Mesenchymal stem cell (in vitro differentiated cells and primary cell): ENCODE measurements at places on chromosomes 7 and 10.

DNA sequence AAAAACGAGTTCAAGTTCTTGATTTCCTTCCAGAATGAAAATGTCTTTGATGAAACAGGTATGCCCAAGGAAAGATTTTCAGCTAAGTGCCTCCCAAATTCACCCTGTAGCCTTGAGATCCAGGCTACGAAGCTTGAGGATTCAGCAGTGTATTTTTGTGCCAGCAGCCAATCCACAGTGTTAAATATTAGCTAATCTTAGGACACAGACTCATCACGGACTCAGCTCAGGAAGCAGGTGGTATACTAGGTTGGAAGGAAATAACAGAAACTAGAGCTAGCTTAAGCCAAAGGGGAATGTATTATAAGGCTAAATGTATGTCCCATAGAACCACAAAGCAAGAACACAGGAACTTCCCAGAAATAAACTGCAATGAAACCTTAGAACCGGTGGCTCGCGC, 151.0 kb upstream of the PRSS1 start:
- DNase-seq, result no peak

- DNase-seq, result no peak
Observed at GRCh38 chr10:124079864-124080263, 13.5 kb downstream of the CHST15 start.

- peak; percentile 6 for DNase-seq
Observed at GRCh38 chr7:142338633-142339501, 81.0 kb upstream of the PRSS58 start.

- DNase-seq, result no peak
Observed at GRCh38 chr7:137994216-137994615, 7.7 kb downstream of the CREB3L2 start.

- DNase-seq, result no peak
Observed at GRCh38 chr7:55588379-55588699, 16.0 kb upstream of the VOPP1 start.

DNA sequence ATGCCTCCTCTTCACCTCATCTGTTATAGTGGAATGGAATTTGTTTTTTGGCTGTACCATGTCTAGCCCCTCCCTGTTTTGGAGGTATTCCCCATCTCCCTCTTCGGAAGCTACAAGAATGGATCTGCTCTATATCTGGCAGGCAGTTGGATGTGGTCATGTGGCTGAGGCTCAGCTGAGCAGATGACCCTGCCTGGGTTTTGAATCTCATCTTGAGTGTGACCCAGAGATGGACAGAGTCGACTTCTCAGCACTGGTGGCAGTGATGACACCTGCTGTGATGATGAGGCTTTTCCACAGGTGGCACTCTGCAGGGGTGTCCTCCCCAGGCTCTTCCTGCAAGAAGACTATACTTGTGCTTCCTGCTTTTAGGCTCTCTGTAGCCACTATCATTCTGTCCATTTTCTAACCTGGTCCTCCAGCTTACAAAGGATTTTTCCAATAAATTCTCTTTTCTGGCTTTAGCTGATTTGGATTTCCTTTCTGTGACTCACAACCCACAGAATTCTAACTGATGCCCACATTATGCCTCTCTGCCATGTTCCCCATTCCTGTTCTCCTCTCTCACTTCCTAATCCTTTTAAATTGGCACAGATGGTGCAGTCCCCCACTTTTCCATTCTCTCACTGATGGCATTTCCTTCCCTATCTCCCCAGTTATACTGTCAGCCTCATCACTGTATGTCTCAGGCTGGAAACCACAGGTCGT, 7.5 kb upstream of the ARHGAP22 start:
- no peak for DNase-seq

DNA sequence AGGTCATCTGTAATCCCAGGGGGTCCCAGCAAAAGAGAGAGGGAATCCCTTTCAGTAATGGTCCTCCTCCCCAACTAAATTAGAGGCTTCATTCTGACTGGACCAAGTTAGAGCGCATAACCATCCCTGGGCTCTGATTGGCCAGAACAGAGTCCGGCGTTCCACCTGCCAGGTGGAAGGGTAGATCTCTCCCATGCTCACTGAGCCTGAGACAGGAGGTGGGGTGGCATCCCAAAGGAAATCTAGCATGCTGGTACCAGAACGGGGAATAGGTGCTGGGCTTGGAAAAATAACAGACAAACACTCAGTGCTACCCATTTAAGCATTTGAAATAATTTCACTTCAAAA, 21.0 kb upstream of the TSPAN33 start:
- DNase-seq, result no peak

- no peak for DNase-seq
Observed at GRCh38 chr10:101959346-101959916, 96.5 kb downstream of the ARMH3 start.

DNA sequence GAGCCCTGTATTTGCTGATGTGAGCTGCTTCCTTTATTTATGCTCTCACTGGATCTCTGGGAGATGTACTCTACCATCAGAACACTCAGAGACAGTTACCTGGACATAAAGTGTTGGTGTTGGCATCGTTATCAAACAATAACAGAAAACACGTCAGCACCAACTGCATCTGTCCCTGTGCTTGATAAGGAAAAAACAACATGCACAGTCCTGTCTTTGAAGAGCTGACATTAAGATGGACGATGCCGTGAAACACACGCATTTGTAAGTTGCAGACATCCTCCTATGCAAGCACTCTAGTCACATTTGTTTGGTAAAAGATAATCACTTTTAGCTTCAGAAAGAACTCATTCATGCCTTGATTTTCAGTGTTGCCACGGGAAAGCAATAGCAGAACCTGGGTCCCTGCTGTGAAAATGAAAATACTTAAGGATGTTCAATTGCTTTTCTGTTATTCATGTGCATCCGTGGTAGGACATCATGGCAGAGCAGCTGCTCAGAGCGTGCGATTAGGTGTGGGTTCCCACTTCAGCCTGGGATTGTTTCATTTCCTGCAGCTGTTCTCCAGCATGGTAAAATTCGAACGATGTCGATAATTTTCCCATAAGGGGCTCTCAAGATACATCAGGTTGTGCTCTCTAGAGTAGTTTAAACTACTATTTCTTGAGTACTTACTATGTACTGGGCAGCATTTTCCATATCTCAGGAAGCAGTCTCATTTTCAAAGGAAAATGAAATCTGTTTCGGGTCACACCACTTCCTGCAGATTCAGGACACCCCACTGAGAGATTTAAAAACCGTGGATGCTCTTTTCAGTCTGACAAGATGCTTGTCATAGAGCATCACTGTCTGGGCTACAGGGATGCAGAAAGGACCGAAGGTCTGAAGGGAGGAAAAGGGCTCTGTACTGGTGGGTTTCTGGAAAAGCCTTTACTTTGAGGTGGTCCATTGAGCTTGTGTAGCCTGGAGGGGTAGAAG, 248.7 kb downstream of the CAMK1D start:
- no peak for DNase-seq

DNA sequence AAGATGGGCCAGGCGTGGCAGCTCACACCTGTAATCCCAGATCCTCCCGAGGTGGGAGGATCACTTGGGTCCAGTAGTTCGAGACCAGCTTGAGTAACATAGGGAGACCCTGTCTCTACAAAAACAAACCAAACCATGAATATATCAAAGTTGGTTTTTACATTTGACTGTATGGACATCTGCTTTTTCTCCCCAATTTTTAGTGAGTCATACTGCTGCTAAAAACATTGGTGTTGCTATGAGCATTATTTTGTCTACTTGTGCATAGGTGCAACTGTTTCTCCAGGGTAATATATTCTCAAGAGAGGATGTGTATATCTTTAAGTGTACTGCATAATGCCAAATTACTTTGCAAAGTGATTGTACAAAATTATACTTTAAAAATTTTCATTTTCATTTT, 769 bp upstream of the TMEM248 start:
- peak; percentile 14 for DNase-seq

GRCh38 chr7:5528071-5528814, 104.6 kb upstream of the TNRC18 start:
- DNase-seq, result peak; percentile 39

DNA sequence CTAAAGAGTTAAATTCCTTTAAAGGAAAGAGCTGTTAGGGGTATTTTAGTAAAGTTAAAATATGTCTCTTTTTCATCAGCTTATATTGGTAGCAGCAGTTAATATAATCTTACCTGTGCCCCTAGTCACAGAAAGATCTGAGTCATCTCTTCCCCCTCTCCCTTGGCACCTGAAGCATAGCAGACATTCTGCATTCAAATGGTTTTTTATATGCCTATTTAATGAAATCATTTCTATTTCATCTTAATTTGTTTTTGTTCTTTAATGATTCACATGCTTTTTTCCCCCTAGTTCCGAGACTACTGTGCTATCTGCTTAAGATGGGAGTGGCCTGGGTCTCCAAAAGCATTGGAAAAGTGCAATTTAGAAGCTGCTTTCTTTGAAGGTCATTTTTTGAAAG, 33.3 kb downstream of the FHIP2A start:
- no peak for DNase-seq

DNA sequence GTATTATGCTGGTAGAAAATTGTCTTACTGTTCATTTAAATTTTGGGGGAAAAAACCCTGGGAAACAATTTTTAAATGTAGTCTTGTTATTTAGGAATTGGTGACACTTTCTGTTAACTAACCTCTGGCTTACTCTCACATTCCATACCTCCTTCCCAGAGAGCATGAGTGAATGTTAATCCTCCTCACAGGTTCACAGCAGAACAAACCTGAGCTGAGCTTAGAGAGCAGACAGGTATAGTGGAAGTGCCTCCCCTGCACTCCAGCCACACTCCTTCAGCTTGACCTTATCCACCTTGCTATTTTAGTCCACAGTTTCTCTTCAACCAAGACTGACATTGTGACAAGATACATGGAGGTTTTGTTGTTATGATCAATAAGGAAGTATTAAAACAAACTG, 235.9 kb downstream of the FOXP2 start:
- DNase-seq, result no peak

GRCh38 chr10:108956149-108956548, 967.2 kb downstream of the XPNPEP1 start:
- no peak for DNase-seq

DNA sequence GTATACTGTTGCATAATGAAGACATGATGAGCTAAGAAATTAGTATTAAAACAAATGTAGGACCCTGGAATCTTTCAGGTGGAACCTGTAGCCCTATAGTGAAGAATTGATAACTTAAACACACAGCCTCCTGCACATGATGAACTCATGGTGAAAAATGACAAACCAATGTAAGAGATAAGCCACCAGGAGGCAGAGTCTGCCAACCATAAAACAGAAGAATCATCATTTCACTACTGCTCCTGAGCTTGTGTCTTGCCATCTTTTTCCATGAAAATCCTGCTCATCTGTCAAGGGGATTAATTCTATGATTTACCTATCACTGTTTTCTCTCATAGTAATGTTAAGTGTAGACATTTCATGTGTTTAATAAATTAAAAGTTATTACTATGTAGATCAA, 363.9 kb downstream of the MALRD1 start:
- DNase-seq, result peak; percentile 64

GRCh38 chr10:118569882-118570252, 25.6 kb downstream of the PRLHR start:
- no peak for DNase-seq

- no peak for DNase-seq
Observed at GRCh38 chr7:90661290-90662151, 65.4 kb downstream of the CDK14 start.

DNA sequence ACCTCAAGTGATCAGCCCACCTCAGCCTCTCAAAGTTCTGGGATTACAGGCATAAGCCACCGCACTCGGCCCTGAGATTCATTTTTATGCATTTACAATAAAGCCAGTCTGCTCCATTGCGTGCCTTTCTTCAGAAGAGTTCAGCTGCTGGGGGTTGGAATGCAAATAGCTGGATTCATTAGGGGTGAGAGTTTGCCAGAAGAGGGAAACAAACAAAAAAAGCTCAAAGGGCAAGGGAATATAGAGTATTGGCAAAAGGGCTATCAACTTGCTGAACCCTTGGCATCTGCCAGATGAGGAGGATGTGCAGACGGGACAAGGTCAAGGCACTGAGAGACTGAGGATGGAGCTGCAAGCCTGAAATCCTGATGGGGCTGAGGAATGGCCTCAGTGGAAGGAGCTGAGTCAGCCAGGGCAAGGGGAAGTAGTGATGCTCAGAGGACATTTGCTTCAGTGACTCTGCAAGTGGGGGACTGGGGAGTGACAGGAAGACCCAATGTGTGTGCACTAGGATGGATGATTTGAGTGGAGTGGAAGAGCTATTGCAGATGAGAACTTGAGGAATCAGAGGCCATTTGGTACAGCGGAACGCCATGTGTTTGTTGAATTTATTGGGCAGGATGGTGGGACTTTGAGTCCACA, 75.0 kb upstream of the ARMC3 start:
- no peak for DNase-seq

DNA sequence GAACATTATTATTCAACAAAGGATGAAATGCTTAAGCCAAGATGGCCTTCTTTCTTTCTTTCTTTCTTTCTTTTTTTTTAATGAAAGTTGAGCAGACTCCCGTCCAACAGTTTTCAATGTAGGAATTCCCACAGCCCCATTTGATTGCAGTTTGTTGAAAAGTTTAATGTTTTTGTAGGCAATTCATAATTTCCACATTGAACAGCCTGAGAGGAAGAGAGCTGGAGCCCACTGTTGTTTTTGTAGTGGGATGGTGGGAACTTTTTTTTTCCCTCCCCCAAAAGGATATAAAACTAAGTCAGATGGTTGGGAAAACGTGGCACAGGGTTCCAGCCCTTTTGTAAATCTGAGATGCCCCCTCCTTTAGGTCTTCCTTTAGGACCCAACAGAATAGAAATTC, 86.6 kb downstream of the TCF7L2 start:
- no peak for DNase-seq

DNA sequence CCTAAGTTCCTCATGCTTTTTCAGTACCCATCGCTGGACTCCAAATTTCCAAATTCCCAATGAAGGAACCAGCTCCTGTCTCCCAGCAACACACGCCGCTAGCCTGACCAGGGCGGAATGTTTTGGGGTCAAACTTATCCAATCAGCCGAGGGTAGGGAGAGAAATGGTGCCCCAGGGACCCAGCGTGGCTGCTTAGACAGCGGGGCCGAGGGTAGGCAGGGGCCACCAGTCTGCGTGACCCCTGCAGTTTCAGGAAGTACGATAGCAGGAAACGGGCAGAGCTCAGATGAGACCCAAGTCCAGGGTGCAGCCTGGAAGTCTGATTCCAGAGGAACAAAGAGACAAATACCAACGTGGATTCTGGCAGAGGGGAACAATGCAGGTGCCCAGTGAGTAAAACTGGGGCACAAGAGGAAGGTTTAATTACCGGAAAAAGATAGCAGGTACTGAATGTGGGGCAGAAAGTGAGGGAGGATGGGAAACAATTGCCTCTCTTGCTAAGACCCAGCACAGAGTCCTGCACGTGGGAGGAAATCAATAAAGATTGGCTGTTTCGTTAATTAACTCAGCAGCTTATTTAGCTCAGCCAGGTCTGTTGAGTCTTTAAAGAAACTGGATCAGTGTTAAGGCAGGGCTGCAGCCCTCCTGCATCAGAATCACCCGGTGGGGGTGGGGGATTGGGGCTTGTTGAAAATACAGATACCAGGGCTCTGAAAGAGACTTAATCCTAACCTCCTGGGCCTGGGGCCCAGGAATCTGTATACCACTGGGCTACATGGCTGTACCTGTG, 50.4 kb upstream of the NFE2L3 start:
- DNase-seq, result no peak

GRCh38 chr7:137619181-137619580, 227.6 kb downstream of the DGKI start:
- DNase-seq, result no peak

- DNase-seq, result no peak
Observed at GRCh38 chr10:95359466-95359865, 68.7 kb upstream of the PDLIM1 start.
